ENCODE measurements at places on chromosomes 12 and 14. TPM values are rescaled to one million over a fixed set of nuclear protein-coding genes. Genes with fewer than 3 reads are reported as not detected.
A peak's percentile ranks its signal among the peaks of the same experiment; 100 is the strongest.

- no peak overlapping the region for H3K4me3 ChIP-seq
- peaks cover 19% of the 10 kb centered on the region for H3K27me3 ChIP-seq
- H3K4me1 ChIP-seq: peaks cover 7% of the 10 kb centered on the region
Observed at GRCh38 chr12:127078577-127079350, 1188.2 kb upstream of the TMEM132C start.

GRCh38 chr12:97994746-97995484 is 520.5 kb upstream of the TMPO start:
- H3K27ac ChIP-seq: peak overlapping the region; percentile 8
- H3K36me3 ChIP-seq: peaks cover 7% of the 10 kb centered on the region
- H3K4me1 ChIP-seq: peaks cover 14% of the 10 kb centered on the region
- no peak for DNase-seq

Gene KRT78
- not detected for total RNA-seq

GRCh38 chr14:70558356-70558755 is 23.6 kb upstream of the ADAM20 start:
- no peak overlapping the region for H3K27ac ChIP-seq
- no peak overlapping the region for H3K4me3 ChIP-seq
- DNase-seq: no peak
- H3K27me3 ChIP-seq: no peaks in the 10 kb centered on the region

All from mesothelial cell of epicardium (in vitro differentiated cells).